ENCODE measurements at places on chromosomes 16 and 17. TPM values are rescaled to one million over a fixed set of nuclear protein-coding genes. Genes with fewer than 3 reads are reported as not detected.

The KRT16 gene
- 1.6 TPM for polyA plus RNA-seq

DNA sequence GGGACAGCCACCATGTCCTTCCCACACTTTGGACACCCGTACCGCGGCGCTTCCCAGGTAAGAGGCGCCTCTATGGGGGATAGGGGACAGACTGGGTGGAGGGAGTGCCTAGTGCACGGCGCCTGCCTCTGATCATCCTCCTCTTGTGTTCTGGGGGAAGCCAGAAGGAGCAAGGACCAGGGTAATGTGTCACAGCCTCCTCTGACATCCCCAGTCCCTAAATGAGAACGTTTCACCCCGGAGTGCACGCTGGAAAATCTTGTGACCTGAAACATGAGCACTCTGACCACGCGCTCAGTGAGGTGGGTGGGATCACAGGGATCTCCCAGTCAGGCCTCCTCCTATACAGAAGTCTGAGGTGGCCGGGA is 1.1 kb downstream of the IRX6 start:
- DNase-seq: no peak

DNA sequence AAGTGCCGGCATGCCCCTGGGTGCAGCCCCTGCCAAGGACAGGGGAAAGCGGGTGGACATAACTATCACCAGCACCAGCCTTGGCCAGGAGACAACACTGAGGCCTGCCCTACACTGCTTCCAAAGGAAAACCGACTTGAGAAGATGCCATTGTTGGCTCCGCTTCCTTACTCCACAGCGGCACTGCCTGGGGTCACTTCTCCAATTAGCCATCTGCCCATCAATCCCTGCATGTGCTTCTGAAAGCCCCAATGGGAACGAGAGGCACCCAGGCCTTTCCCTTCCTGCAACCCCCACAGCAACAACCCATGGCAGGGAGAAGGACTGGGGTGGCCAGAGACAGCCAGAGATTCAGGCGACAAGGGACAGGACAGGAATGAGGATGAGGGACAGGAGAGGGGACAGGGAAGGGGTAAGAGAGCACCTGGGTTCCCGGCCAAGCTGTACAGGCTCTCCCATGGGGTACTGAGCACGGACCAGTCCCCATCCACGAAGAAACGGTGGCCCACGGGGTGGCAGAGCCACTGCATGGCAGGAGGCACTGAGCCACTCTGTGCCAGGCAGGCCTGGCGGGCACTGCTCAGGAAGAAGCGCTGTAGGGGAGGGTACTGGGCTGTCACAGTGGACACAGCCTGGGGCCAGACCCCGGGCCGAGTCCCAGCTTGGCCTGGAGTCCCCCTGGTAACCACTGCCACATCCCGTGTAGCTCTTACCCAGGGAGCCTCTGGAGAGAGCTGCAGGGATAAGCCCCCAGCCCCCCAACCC is 21.2 kb downstream of the SREBF1 start:
- no peak for DNase-seq

The TERB1 gene
- polyA plus RNA-seq: 0.07 TPM

- DNase-seq: peak; percentile 46
Observed at GRCh38 chr17:61416540-61417363, 17.1 kb downstream of the TBX2 start.

GRCh38 chr17:68682903-68683302 is 81.7 kb upstream of the FAM20A start:
- DNase-seq: no peak

- DNase-seq: no peak
Observed at GRCh38 chr17:35161281-35161761, 13.7 kb downstream of the UNC45B start.

DNA sequence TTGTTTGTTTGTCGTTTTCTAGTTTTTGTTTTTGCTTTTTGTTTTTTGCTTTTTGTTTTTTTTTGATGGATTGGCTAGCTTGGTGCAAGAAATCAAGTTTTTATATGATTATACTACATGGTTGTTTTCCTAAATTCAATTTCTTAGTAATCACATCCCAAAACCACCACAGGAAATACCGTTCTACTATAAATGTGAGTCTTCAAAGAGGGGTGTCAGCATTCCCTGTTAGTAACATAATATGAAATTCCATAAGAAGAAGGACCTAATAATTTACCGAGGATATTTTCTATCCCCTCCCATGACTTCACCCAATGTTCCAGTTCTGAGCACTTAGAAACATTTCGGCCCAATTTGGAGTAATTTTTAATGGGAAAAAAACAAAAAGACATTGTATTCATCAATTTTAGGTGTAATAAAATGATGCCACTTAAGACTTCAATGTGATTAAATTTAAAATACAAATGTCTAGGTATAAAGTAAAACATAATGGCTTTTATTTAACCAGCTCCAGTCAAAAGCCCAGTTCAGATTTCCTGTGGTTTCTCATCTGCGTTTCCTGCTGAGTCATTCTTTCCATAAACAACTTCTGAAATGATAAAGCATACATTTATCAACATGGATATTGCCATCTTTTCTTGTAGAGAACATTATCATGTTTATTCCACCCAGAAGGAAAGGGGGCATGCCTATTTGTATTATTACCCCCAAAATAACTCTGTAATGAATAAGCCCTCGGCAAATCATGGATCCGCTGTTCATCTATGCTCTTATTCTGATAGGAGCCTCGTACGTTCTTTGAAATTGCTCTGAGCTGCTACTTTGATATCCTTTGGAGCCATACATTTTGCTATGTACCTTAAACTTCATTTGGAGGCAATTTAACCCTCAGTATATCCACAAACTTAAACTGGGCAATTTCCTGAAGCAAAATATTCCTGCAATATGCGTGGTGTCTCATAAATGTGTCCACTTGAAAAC is 28.1 kb downstream of the HSBP1 start:
- peak; percentile 13 for DNase-seq

GRCh38 chr16:17067882-17068281 is 402.9 kb downstream of the XYLT1 start:
- DNase-seq: no peak

DNA sequence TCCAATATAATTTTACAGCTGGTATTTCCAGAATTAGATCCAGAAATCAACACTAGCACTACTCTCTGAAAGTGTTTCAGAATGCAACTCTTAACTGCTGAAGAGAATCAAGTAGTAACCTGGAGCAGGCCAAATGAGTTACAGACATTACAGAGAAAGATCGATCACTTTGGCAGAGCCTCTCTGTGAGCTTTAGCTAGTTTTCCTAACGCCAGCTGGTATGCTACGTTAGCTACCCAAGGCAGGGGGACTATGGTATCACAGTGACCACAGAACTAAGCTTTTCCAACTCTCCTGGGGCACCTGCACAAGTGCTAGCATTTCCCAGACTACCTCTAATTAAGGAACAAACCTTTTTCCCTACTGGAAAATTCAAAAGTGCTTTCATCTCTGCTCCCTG is 30.4 kb downstream of the TRAF4 start:
- no peak for DNase-seq

The RHBDL3 gene
- 0.04 TPM for polyA plus RNA-seq

- no peak for DNase-seq
Observed at GRCh38 chr17:61766520-61766919, 96.8 kb downstream of the BRIP1 start.

- DNase-seq: no peak
Observed at GRCh38 chr16:21568502-21569189, 30.7 kb upstream of the METTL9 start.

The TOX3 gene
- polyA plus RNA-seq: not detected

DNA sequence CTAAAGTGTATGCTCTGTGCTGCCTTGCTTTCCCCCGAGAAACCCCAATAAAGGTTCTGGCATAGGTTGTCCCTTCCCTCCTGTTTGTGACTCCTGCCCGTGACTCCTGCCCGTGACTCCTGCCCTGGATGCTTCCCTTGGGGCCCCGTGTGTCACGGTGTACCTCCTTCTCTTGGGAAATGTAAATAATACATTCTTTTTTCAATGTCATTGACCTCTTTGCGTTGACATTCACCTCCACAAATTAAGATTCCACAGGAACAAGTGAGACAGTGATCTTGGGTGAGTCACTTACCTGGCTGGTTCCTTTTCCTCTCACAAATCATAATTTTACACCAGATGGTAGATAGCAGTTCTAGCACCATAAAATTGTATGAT is 632 bp downstream of the CCL15 start:
- DNase-seq: no peak

DNA sequence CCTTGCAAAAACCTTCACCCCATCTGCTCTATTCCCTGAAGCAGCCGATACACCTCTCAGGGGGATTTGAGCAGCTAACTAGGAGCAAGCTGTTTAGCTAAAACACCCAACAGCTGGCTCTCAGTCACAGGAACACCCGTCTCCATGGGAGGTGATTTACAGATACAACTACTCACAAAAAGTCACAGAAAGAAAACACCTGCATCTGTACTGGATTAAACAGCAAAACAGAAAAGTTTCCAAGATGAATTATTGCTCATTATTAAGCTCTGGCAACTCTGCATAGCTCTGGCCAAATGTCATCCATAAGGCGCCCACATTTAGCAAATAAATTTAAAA is 22.3 kb downstream of the GJC1 start:
- DNase-seq: no peak

The SPATA32 gene
- not detected for polyA plus RNA-seq

The ZNF19 gene
- polyA plus RNA-seq: 2.2 TPM

The EFTUD2 gene
- polyA plus RNA-seq: 121 TPM

The CCL2 gene
- 303 TPM for polyA plus RNA-seq

The SLC6A4 gene
- polyA plus RNA-seq: not detected

The PPY gene
- not detected for polyA plus RNA-seq

- DNase-seq: no peak
Observed at GRCh38 chr17:2024572-2025219, 438 bp downstream of the RTN4RL1 start.

DNA sequence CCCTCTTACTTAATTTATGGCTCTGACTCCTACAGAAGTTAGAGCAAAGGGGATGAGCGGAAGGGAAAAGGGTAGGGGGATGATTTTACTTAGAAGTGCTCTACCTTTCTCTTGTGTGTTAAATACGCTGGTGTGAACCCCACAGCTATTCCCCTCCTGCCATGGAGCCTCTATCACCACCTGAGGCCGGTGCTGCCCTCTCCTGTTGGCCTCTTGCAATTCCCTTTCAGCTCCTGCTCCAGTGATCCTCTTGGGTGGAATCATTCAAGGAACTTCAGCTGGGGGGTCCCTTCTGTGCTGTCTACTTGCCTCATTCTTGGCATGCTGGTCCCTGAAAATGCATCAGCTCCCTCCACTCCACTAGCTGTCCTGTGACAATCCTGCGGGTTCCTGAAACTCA is 41.8 kb upstream of the CDH8 start:
- no peak for DNase-seq

GRCh38 chr17:49523706-49524472 is 28.8 kb downstream of the NGFR start:
- no peak for DNase-seq

GRCh38 chr16:22225060-22225459 is 19.0 kb downstream of the EEF2K start:
- no peak for DNase-seq

GRCh38 chr16:69273009-69273408 is 38.1 kb upstream of the VPS4A start:
- no peak for DNase-seq

The TPSAB1 gene
- polyA plus RNA-seq: not detected

The KRT27 gene
- polyA plus RNA-seq: not detected

- DNase-seq: no peak
Observed at GRCh38 chr16:57190136-57190535, 4.0 kb downstream of the RSPRY1 start.

DNA sequence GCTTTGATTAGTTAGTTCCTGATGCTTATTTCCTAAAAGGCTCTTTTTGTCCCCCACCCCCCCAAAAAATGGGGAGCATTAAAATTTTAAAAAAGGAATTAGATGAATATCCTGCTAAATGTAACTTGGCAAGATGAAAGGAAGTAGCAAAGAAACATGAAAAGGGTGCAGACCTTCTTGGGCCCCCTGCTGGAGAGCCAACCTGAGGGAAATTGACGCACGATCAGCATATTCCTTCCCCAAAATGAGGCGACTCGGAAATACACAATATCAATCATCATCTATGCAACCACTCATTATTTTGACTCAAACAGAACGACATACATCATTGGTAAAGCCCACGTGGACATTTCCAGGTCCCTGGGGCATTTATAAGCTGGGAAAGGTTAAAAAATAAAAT is 59.7 kb downstream of the GRIN2A start:
- DNase-seq: no peak
